ENCODE measurements at places on chromosomes 1 and 21. TPM values are rescaled to one million over a fixed set of nuclear protein-coding genes. Genes with fewer than 3 reads are reported as not detected.

DNA sequence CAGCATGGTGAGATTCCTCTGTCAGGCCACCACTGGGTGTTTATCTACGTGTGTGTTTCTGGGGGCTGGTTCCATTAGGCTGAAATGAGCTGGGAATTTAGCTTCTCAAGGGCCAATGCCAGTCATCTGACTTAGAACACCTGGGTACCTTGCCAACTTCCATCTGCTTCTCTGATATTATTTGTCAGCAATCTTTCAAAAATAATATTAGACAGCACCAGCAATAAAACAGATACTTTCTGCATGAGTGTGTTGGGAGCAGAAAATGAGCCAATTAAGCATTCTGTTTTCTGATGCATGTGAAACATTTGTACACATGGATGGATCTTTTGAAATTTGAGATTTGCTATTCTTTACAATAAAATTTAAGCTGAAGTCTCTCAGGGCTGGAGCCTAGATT is 124.1 kb downstream of the RYR2 start:
- no peaks in the 10 kb centered on the region for H3K36me3 ChIP-seq
- H3K27ac ChIP-seq: no peak overlapping the region
- no peak overlapping the region for H3K4me3 ChIP-seq

The KAZN gene
- total RNA-seq: 5.6 TPM

DNA sequence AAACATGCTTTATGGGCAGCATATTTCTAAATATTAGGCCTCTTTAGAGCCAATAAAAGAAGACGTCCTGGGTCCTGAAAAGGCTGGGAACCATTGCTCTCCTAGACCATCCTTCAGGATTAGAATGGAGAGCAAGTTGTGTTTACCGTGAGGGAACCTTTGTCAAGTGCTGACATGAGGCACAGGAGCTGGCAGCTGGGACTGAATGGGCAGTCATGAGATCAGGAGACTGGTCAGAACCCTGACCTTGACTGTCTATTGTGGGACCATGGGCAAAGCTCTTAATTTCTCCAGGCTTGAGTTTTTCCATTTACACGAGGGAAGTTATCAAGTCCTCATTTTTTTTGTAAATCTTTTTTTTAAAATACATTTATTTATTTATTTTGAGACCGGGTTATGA is 5.2 kb downstream of the PFKFB2 start:
- no peaks in the 10 kb centered on the region for H3K36me3 ChIP-seq
- H3K4me1 ChIP-seq: no peaks in the 10 kb centered on the region
- H3K4me3 ChIP-seq: no peak overlapping the region
- no peak overlapping the region for H3K27ac ChIP-seq

The ZNF593 gene
- 22.8 TPM for total RNA-seq

GRCh38 chr21:41429925-41430491 is 4.0 kb downstream of the MX1 start:
- no peak for DNase-seq
- peaks cover 21% of the 10 kb centered on the region for H3K27me3 ChIP-seq
- no peak overlapping the region for H3K4me3 ChIP-seq
- no peak overlapping the region for H3K27ac ChIP-seq

- no peak overlapping the region for H3K27ac ChIP-seq
- H3K27me3 ChIP-seq: peaks cover 2% of the 10 kb centered on the region
- H3K36me3 ChIP-seq: no peaks in the 10 kb centered on the region
- DNase-seq: no peak
These were observed 177.8 kb downstream of the PTPRU start for GRCh38 chr1:29414086-29414485.

DNA sequence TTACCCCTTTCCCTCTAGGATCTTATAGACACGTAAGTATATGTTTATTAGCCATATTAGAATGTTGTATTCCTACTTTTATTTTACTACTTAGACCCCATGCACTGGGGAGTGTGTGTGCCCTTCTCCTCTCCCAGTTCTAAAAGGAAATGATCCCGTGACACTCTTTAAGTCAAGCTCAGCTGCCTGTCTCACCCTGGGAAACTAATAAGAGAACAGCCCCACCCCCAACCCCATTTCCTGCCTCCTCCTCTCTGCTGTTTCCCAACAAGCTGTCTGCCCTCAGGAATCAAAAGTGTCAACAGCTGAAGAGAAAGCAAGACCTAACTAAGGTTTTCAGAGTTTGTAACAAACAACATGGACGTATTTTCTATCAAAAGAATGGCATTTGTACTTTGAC is 92.6 kb upstream of the VAV3 start:
- DNase-seq: no peak
- H3K27me3 ChIP-seq: no peaks in the 10 kb centered on the region
- no peak overlapping the region for H3K4me3 ChIP-seq
- H3K27ac ChIP-seq: no peak overlapping the region
- H3K36me3 ChIP-seq: no peaks in the 10 kb centered on the region
